Astrocyte of the cerebellum (primary cell): ENCODE measurements at places on chromosomes 12 and 14.

DNA sequence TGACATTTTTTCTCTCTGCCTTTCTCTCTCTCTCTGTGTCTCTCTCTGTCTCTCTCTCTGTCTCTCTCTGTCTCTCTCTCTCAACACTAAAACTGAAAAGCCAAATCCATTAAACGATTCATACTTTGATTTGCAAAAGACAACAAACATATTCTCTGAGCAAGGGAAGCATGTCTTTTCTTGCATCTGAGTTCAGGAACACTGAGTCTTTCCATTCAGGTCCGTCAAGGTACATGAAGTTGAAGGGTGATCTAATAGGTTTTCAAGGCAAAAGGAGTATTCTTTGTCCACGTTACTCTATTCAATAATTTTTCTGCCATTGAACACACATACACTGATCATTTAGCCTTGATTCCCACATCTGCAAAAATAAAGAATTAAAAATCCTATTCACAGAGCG, 900.9 kb downstream of the BCL11B start:
- no peak for DNase-seq

GRCh38 chr12:63164911-63165310, 13.9 kb upstream of the AVPR1A start:
- DNase-seq = no peak

- no peak for DNase-seq
These were observed 98.6 kb downstream of the TAOK3 start for GRCh38 chr12:118274066-118274465.

DNA sequence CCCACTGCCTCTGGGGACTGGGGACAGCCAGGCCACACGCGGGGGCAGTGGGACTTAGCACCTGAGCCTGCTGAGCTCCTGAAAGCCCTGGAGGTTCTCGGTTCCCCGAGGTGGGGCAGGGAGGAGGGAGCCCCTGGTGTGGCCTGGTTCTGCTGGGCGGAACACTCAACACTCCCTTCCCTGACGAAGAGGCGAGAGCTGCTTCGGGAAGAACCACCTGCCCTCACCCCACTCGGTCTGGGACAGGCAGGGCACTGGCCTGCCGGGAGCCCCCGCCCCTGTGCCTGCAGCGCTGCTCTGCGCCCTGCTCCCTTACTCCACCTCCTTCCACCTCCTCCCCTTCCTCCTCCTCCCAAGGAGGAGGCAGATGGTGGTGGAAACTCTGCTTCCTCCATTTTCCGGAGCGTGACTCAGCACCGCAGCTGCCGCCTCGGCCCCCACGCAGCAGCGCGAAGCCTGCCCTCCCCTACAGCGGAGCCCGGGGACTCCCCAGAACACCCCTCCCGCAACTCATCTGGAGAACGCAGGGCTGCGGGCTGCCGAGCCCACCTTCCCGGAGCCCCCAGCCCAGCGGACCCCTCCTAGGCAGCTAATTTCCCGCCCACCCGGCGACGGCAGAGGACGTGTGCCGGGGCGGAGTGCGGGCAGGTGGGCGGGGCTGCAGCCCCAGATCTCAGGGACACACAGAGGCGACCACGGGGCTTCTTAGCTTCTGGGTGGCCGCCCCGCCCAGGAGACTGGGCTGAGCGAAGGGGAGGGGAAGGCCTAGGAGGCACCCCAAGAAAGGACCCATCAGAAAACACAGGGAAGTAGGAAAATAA, 11.7 kb upstream of the INF2 start:
- no peak for DNase-seq

GRCh38 chr14:88993946-88994345, 169.5 kb downstream of the TTC8 start:
- DNase-seq = peak; percentile 13

- DNase-seq = no peak
These were observed 102.8 kb upstream of the RASSF8 start for GRCh38 chr12:25855716-25856115.

GRCh38 chr14:96752594-96752993, 44.6 kb upstream of the VRK1 start:
- DNase-seq = no peak

GRCh38 chr12:65368055-65368454, 89.6 kb downstream of the MSRB3 start:
- no peak for DNase-seq

DNA sequence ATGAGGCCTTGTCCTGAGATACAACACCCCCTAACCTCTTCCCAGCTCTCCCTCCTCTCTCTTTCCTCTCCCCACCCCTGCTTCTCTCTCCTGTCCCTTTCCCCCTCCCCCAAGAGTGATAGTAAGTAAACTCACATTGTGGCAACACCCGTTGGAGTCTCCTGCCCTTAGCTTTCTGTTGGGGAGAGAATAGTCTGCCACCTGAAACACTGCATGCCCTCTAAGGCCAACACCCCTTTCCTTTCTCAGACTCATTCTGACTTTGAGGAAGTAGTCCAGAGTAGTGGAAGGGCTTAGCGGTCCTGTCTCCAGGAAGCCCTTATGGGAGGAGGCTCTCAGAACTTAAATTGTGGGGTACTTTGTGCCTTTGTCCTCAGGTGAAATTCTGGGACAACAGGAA, 95.2 kb downstream of the PRKCH start:
- no peak for DNase-seq

DNA sequence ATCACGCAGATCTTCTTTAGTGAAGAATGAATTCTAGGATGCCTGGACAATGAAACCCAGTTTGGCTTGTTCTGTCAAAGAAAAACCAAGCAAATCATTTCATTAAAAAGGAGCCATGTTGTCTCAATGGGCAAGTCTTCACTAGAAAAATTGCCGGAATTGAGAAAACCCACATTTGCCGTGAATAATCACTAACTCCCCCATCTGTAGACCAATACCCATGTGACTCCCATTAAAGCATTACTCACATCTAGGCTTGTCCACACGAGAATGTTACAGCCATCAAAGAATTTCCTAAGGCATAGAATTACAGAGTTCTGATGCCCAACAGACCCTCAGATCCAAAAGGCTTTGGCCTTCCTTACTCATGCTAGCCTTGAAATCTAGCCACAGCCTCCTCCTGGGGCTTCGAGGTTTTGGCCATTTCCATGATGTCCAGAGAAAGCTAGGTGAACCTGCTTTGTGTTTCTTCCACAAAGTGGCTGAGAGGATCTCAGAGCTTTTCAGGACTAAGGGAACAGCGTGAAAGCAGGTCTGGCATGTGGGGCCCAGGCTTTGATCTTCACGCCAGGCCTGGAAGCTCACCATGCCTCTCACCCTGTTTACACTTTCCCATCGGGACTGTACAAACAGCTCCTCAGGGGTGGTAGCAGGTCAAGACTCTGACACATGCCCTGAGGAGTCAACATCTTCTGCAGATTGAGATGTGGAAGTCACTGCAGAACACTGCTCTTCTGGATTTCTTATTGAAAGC, 12.1 kb downstream of the SLC7A8 start:
- peak; percentile 33 for DNase-seq

DNA sequence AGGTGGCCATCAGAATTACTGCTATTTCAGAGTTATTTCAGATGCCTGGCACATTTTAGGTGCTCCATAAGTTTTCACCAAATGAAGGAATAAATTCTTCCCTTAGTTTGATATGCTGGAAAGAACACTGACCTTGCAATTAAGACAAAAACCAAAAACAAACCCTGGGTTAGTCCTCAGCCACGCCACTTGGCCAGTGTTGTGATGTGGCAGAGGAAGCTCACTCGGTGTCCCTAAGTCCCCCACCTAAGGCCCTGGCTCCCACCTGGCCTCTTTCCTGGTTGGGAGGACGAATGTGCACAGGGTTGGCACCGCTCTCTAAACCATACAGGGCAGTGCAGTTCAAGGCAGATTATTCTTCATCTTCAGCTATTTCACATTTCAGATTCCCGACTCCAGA, 13.7 kb upstream of the FGF23 start:
- no peak for DNase-seq

GRCh38 chr14:32897698-32898064, 41.0 kb upstream of the NPAS3 start:
- no peak for DNase-seq

GRCh38 chr12:93085383-93086287, 156.5 kb upstream of the EEA1 start:
- DNase-seq = no peak

DNA sequence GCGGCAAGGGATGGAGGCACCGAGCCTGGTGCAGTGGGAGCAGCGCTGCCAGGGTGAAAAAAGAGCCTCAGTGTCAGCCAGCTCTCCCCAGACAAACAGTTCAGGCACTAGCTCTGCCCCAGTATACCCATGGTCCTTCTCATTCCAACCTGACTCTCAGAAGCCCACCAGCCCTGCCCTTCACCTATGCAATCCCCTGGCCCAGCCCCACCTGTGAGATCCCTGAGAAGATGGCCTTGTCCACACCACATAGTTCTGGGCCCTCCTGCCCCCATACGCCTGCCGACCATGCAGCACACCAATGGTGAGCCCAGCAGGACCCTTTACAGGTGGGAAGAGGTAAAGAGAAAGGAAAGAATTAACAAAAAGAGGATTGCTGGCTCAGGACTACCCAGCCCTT, 6.5 kb downstream of the KMT2D start:
- DNase-seq = no peak

DNA sequence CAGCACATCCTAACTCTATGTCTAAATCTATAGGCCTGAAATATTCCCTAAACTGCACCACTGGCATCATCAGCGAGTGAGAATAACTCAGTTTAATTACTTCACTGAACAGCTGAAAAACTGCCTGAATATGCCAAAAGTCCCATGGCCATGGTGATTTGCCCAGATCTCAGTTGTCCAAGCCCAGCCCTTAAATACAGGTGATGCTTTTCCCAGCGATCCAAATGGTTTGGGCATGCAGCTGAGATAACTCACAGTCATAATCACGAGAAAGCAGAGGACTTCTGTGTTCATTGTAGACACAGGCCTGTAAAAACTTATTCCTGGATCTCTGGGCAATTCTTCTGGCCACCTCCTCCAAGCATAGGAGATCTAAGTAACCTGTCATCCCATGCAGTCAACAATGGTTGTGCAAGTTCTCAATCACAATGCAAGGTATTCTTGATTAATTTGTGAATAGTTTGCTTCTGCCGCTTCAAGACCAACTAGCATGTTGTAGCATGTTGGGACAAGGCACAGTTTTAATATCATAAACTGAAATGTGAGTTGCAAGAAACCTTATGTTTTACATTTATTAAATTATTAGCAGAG, 40.5 kb downstream of the DUSP6 start:
- no peak for DNase-seq

GRCh38 chr12:82486524-82487235, 128.4 kb downstream of the METTL25 start:
- peak; percentile 55 for DNase-seq

- no peak for DNase-seq
These were observed 129.9 kb downstream of the GRIP1 start for GRCh38 chr12:66549050-66549389.
